Hypothalamus (tissue), 51 donors: ENCODE measurements at places on chromosomes 4 and X.

GRCh38 chrX:85111347-85111746 is 107.7 kb downstream of the APOOL start:
- DNase-seq = no peak

DNA sequence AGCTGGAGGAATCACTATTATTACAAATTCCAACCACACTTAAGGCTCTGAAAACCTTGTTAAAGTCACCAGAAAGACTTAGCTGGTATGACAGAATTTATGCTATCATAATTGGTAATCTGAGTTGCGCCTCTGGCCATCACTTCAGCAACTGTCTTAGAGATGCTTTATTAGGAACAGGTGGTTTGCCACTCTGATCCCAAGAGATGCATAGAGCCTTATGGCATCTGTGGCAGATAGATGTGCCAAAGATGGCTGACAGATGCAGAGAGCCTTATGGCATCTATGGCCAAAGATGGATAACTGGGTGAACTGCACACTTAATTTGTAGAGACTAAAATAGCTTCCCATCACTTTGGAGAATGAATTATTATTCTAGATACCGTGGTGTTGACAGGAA is 32.3 kb upstream of the PLAC8 start:
- DNase-seq = no peak

- no peak for DNase-seq
Measured at GRCh38 chr4:1684506-1685234, 557 bp upstream of the FAM53A start.

- DNase-seq = no peak
Measured at GRCh38 chr4:173506597-173507211, 23.3 kb downstream of the HAND2 start.

DNA sequence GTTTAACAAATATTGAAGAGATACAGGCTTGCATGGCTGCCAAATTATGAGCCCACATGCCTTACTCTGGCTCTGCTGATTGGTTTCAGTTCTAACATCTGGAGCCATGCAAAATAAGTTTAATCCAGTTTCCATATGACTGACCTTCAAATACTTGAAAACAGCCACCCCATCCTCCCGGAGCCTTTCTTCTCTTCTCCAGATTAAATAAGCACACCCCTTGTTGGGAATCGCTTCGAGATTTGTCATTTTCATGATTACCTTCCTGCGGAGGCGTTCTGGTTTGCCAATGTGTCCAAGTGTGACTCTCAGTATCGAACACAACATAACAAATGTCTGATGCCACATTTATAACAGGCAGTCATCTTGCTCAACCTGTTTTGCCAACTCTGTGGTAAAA is 101.6 kb upstream of the JADE1 start:
- no peak for DNase-seq

GRCh38 chrX:46595084-46595483 is 21.5 kb downstream of the CHST7 start:
- DNase-seq = no peak

- DNase-seq = no peak
Measured at GRCh38 chr4:122710434-122711308, 21.8 kb upstream of the BBS12 start.

DNA sequence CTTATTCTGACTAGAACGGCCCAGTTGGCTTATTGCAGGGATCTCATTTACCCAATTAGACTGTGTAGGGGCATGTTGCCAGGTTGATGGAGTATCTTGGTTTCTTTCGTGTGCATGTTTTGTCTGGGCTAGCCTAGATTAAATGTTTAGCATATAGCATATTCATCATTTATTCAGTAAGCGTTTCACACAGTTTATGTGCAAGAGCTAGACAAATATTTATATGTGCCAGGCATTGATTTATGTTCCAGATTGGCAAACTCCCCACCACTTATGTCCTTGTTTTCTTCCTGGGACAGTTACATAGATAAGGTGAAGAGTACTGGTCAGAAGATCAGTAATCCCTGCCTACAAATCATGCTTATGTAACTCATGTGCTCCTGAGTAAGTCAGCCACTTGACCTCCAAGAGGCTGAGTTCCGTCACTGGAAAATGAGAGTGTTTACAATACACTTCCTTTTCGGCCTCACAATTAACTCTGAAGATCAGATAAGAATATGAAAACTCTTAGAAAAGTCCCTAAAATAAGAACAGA is 57.2 kb downstream of the RUFY3 start:
- no peak for DNase-seq

GRCh38 chrX:31546126-31546525 is 474.3 kb upstream of the FTHL17 start:
- no peak for DNase-seq

DNA sequence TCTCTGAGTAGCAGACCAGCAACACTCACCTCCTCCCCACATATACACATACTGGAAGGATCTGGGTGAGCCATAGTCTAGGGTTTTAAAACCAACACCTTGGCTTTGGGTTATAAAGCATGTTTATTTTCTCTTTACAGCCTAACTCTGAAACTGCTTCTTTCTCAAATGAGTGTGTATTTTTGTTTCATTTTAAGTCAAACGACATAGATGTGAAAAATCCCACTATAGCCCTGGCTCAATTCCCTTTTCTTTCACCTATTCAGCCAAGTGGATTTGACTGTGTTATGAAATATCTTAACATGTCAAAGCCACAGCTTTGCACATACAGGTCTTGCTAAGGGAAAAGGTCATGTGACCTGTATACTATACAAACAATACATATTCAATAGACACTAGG is 13.8 kb downstream of the NEXMIF start:
- DNase-seq = no peak

- no peak for DNase-seq
Measured at GRCh38 chr4:6017800-6018199, 431 bp downstream of the C4orf50 start.

- DNase-seq = no peak
Measured at GRCh38 chr4:39357002-39357401, 9.2 kb downstream of the RFC1 start.

GRCh38 chr4:70691661-70692060 is 3.3 kb downstream of the UTP3 start:
- DNase-seq = no peak

- DNase-seq = no peak
Measured at GRCh38 chrX:9351126-9351525, 113.7 kb upstream of the TBL1X start.

GRCh38 chr4:121326597-121326996 is 54.2 kb downstream of the QRFPR start:
- no peak for DNase-seq

GRCh38 chr4:117678861-117679260 is 355.4 kb upstream of the NDST3 start:
- no peak for DNase-seq

DNA sequence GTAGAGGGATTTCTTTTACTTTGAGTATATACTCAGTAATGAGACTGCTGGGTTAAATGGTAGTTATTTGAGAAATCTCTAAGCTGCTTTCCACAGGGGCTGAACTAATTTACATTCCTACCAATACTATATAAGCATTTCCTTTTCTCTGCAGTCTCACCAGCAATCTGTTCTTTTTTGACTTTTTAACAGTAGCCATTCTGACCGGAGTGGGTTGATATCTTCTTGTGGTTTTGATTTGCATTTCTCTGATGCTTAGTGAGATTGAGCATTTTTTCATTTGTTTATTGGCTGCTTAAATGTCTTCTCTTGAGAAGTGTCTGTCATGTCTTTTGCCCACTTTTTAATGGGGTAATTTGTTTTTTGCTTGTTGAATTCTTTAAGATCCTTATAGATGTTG is 43.3 kb downstream of the SPCS3 start:
- DNase-seq = no peak

GRCh38 chr4:7769396-7770223 is 170.1 kb downstream of the AFAP1 start:
- DNase-seq = no peak

- no peak for DNase-seq
Measured at GRCh38 chrX:54067766-54068165, 23.5 kb upstream of the PHF8 start.
